ENCODE measurements at places on chromosomes 3 and 15.

GRCh38 chr15:34699968-34700640 lies 54.7 kb downstream of the GJD2 start:
- no peak for DNase-seq

DNA sequence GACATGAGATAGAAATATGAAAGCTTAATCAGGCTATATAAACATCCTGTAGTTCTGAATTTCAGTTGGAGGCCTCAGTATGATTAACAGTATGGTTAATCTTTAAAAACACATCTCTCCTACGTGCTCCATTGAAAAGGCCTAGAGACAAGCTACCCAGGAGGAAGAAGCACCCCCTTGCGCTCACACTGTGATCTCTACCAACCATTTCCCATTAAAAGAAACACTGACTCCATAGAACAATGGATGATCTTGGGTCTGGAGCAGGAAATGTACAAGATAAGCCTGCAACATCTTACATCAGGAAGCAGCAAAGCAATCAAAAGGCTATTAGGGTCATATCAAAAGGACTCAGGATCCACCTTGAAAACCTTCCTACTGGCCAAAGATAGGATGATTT lies 3.4 kb upstream of the EOGT start:
- no peak for DNase-seq

DNA sequence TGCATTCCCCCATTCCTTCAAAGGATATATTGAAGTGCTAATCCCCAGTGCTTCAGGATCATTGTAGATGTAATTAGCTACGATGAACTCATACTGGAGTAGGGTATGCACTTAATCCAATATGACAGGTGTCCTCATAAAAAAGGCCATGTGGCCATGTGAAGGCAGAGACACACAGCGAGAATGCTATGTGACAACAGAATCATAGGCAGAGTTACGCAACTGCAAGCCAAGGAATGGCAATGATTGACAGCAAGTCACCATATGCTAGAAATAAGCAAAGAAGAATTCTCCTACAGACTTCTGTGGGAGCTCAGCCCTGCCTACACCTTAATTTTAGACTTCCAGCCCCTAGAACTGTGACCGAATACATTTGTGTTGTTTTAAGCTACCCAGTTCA lies 875.6 kb upstream of the ROBO1 start:
- DNase-seq = no peak

DNA sequence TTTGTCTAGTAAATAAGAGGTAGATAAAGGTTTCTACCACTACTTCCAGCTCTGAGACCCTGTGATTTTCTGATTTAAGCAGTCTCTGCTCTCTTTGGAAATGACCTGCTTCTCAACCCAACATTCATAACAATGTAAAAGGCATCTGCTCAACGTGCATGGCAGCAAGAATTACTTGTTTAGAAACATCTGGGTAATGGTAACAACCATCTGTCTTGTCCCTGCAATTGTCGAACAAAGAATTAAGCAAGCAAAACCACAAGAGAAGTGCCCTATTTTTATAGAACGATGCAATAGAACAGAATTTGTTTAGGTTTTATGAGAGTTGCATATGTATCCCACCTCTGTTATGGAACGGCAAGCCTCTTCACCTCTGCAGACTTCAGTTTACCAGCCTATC lies 7.1 kb upstream of the FSIP1 start:
- DNase-seq = no peak

- DNase-seq = no peak
These were observed 137.7 kb upstream of the TMEM108 start for GRCh38 chr3:132900481-132900880.

GRCh38 chr15:65110676-65111292 lies 4.2 kb downstream of the UBAP1L start:
- DNase-seq = no peak
